Activated naive CD4-positive, alpha-beta T cell (primary cell): ENCODE measurements at places on chromosomes 4 and X.

GRCh38 chr4:92091335-92091734 is 212.4 kb upstream of the GRID2 start:
- no peak for DNase-seq

GRCh38 chr4:73181231-73181630 is 77.4 kb downstream of the ANKRD17 start:
- DNase-seq: no peak

DNA sequence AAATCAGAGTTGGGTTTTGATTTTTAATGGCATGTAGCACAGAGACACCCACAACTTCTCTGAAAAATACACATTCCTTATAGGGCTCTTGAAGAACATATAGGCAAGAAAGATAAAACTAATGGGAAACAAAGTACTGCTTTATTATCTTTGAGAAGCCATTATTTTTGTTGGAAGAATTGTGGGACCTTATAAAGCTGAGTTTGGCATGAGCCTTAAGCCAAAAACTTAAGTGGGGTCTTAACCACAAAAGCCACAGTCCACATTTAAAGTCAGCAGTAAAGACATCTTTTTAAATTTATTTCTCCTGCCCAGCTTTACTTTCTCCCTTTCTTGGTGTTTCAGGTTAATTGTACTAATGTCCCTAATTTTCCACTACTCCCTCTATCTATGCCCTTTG is 1297.3 kb downstream of the C4orf33 start:
- no peak for DNase-seq

- DNase-seq: no peak
Observed at GRCh38 chr4:8215001-8215427, 15.9 kb downstream of the SH3TC1 start.

- no peak for DNase-seq
Observed at GRCh38 chrX:23904096-23904495, 3.6 kb downstream of the APOO start.

DNA sequence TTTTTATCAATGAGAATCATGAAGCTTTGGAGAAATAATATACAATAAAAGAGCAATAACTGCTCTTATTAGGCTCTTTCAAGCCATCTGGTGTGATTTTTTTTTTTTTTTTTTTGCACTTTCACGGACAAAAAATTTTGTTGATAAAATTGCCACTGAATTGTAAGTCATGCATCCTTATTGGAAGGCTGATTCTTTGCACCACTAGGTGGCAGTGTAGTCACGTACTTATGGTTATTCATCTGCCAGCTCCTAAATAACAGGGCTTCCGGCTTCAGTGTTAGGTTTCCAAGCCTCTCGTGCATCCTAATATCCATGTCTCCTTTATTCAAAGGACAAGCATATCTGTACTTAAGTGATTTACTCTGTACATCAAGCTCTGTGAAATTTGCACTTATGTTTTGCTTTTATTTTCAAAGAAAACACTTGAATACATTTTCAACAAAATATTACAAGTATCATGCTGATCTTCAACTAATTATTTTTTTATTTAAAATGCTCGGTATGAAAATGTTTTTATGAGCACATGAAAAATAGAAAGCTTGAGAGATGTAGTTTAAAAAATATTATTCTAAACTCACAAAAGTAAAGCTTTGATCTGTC is 1578.3 kb upstream of the TENM3 start:
- DNase-seq: no peak

- no peak for DNase-seq
Observed at GRCh38 chr4:143352720-143353119, 16.0 kb downstream of the GAB1 start.
